ENCODE measurements at places on chromosomes 2 and 18.

GRCh38 chr2:232549655-232550353 lies 553 bp downstream of the TIGD1 start:
- no peak for DNase-seq

DNA sequence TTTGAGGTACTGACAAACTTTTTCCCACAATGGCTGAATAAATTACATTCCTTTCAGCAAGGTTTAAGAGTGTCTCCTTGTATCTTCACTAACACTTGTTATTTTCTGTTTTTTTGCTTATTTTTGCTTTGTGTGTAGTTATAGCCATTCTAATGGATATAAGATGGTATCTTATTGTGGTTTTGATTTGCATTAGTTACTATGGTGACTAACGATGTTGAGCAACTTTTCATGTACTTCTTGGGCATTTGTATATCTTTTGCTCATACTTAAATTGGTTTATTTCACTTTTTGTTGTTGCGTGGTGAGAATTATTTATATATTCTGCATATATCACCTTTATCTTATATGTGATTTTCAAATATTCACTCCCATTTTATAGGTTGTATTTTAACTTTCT lies 79.9 kb upstream of the FSIP2 start:
- no peak for DNase-seq

DNA sequence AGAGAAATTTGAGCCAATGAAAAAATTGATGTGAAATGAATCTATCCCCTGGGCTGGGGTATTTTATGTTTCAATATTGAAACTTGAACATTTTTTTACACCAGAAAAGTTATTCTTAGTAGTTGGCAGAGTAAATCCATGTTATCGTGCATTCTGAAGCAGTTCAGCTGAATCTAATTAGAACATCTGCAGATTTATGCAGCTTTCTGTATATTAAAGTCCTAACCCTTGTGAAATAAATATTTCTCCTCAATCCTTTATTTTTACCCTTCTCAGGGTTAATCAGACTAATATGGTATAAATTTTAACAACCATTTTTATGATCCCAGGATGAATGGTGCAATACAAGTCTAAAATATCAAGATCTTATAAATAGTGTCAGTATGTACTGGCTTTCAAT lies 69.5 kb downstream of the CDH20 start:
- no peak for DNase-seq

- no peak for DNase-seq
Observed at GRCh38 chr2:72394541-72395070, 246.9 kb upstream of the CYP26B1 start.

GRCh38 chr2:86786001-86786536 lies 4.6 kb downstream of the CD8A start:
- DNase-seq: no peak

GRCh38 chr2:203444738-203445137 lies 90.4 kb downstream of the RAPH1 start:
- no peak for DNase-seq

GRCh38 chr2:60440079-60440766 lies 113.2 kb downstream of the BCL11A start:
- DNase-seq: no peak

DNA sequence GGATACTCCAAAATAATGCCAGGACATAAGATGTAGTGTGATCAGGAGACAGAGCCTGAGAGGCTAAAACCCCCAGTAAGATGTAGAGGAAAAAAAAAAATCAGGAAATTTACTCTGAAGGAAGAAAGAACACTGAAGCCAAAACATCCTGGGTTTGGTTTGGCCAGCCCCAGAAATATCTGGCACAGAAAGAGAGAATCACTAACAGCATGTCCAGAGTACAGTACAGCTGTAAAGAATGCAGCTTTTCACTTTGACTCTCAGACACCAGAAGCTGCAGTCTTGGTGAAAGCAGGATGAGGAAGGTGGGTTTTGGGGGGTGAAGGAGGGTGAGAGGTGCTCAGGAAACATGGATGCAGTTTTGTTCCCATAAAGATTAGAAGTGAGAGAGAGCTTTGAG lies 1577.7 kb upstream of the ACVR2A start:
- no peak for DNase-seq

DNA sequence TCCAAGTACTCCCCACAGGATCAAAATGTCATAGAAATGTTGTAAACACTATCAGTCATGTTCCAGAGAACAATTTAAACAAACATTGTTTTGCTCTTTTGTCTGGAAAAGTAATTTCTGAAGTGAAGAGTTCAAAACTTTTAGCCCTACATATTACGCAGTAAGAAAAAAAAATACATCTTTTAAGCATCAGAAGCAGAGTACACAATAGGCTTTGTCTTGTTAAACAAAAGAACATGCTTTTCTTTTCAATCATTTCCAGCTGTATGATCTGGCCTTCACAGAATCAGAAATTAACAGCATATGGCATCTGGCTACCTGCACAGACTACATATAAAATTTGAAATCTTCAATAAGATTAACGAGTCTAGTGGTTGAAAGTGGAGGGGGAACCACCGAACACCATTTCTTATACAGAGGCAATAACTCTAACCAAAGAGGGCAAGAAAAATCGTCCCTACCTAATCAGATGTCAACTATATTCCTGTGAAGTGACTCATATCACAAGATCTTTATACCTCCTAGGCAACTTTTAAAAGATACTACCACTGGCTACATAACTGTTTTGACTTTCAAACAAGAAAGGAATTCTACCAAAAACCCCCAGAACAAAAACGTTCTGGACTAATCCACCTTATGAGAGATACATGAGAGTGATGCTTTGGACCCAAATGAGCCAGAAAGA lies 149.3 kb downstream of the EXOC6B start:
- no peak for DNase-seq

DNA sequence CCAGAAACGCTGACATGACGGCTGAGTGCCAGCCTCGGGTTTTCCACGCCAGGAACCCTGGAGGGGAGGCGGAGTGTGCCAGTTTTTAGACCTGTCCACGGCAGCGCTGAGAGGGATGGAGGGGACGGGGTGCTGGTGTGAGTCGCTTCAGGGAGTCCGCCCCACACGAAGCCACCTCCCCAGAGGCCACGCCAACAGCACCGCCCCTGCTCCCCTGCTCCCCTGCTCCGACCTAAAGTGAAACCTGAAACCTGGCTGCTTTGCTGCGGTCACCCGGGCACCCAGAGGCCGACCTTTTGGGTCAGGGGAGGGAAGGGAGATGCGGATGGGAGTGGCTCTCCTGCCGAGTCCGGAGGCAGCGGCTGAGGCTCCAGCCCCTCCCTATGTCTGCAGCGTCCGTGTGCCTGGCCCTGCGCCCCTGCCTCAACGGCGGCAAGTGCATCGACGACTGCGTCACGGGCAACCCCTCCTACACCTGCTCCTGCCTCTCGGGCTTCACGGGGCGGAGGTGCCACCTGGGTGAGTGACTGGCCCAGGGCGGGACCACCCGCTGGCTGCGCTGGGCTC lies 38.1 kb downstream of the SNED1 start:
- DNase-seq: no peak

DNA sequence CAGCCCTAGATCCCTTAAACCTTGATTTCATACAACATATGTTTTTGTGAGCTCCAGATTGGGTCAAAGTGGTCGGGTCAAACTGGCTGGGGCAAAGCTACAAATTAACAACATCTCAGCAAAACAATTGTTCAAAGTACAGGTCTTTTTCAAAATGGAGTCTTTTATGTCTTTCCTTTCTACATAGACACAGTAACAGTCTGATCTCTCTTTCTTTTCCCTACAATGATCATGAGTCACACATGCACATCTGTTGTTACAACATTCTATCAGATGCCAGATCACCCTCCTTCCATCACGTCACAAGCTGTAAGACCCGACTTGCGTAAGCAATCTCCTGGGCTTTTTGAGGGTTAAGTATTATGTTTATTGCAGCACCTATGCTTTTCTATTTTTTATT lies 55.1 kb downstream of the RHOB start:
- DNase-seq: no peak

DNA sequence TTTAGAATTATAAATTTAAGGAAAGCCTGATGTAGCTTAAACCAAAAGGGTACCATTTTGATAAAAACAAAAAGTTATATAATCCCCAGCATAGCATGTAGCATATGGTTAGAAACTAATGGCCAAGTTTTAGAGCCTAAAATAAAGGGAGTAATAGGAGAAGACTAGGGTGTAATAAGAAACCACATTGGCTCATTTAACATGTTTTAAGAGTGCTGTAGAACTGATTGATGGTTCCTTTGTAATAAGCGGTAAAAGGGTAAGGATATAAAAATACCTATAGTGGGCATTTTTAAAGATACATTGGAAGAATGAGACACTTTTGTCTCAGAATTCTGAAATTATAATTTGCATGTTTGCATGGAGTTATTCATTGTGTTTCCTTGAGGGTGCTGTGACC lies 1.9 kb downstream of the PSMA8 start:
- DNase-seq: no peak

DNA sequence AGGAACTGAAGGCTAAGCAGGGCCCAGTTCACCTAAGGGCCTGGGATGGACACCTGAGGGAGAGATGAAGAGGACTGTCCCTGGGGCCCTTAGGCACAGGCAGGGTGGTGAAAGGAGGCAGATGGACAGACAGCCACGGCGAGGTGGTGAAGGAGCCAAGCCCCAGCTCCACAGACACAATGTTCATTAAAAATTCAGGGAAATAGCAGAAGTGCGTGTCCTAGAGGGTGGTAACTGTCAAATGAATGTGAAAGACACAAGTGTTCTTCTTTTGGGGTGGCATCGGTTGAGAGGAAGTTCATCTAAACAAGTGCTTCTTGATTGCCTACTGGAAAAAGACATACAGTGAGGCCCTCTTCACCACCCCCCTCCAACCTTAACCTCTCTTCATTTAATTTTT lies 76.2 kb upstream of the SIX2 start:
- no peak for DNase-seq

Data from iPS DF 6.9 (cell line).